Chondrocyte (in vitro differentiated cells): ENCODE measurements at places on chromosomes 5 and 9.

- no peak for DNase-seq
Measured at GRCh38 chr9:127963041-127963358, 17.8 kb downstream of the EEIG1 start.

GRCh38 chr5:133235696-133236426, 184.0 kb downstream of the HSPA4 start:
- DNase-seq, result no peak

DNA sequence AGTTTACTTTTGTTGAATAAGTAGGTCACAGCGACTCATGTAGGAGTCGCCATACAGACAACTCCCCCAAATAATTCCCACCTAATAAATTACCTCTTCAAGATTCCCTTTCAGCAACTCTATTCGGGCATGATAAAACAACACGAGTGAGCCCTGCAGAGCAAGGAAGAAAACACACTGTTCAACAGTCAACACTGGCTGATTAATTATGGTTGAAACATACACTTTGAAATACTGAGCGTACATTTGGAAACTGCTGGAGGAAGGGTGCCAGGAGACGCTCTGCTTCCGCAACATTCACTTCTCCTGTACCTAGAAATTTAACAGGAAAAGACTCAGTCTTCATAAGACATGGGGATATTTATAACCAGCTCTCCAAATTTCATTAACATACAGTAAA, 117.5 kb downstream of the TTC39B start:
- DNase-seq, result no peak

- peak; percentile 19 for DNase-seq
Measured at GRCh38 chr9:133089271-133089671, 27.5 kb downstream of the CEL start.

- DNase-seq, result no peak
Measured at GRCh38 chr5:81134066-81134465, 99.1 kb upstream of the CKMT2 start.

GRCh38 chr9:19049917-19050636, 850 bp downstream of the RRAGA start:
- no peak for DNase-seq

DNA sequence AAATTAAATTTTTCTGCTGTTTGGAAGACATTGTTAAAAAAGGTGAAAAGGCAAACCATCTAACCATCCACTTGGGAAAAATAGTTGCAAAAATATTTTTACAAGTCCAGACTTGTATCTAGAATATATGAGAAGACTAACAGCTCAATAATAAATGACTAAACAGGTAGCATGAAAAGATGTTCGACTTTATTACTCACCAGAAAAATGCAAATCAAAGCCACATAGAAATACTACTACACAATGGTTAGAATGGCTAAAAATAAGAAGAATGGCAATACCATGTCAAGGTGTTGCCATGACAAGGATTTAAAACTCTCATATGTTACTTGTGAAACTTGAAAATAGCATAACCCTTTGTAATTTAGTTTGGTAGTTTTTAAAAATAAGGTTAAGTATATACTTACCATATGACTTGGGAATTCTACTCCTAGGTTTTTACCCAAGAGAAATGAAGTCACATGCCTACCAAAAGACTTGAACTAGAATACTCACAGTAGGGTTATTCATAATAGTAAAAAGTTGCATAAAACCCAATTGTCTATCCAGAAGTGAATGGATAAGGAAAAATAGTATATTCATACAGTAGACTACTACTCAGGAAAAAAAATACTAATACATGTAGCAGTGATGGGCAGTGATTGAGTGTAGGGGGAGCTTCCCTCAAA, 93.8 kb downstream of the VPS13A start:
- DNase-seq, result no peak

DNA sequence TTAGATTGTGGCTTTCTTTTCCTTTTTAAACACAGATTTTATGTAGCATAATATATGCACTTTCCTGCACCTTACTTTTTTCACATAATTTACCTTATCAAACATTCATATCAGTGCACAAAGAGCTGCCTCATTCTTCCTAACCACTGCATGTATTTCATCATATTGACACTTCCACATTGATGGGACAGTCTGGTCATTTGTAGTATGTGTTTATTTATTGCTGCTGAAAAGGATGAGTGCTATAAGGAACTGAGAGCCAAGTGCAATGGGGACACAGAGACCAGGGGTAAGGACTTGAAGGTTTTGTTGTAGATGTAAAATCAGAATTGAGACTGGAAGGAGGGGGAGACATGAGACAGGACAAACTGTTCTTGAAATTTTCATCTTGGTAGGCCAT, 193.8 kb downstream of the SMARCA2 start:
- no peak for DNase-seq

DNA sequence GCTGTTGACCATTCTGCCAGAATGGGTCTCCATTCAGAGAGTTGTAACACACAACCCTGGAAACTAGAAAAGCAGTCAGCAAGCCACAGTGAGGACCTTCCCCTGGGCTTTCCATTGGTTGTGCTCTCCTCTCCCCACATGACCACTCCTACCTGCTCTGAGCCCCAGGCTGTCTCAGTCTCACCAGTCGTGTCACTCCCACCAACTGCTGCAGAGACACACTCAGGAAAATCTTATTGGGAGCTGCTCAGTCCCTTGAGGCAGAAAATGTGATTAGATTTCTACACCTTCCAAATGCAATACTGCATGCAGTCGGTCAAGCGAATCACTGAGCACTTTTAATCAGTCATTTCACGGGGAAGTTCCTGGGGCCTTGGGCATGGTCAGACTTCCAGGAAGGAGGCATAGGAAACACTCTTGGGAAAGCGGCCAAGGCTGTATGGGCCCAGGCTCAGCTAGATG, 284.2 kb upstream of the NMUR2 start:
- no peak for DNase-seq

DNA sequence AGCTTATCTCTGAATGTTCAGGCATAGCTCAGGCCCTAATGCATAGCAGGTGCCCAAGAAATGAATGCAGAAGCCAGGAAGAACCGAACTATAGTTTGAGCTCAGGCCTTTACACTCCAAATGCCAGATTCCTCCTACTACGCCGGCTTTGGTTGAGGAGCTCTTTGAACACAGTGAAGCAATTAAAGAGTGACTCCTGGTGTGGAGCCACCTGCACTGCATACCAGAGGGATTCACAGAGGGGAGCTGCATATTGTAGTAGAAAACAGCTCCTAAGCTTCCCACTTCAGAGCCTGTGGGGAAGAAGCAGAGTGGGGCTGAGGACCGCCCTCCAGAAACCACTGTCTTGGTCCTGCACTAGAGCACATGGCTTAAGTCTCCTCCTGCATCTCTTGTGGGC, 14.5 kb upstream of the KCNMB1 start:
- DNase-seq, result no peak

- DNase-seq, result no peak
Measured at GRCh38 chr5:150619359-150620230, 20.9 kb upstream of the SYNPO start.

DNA sequence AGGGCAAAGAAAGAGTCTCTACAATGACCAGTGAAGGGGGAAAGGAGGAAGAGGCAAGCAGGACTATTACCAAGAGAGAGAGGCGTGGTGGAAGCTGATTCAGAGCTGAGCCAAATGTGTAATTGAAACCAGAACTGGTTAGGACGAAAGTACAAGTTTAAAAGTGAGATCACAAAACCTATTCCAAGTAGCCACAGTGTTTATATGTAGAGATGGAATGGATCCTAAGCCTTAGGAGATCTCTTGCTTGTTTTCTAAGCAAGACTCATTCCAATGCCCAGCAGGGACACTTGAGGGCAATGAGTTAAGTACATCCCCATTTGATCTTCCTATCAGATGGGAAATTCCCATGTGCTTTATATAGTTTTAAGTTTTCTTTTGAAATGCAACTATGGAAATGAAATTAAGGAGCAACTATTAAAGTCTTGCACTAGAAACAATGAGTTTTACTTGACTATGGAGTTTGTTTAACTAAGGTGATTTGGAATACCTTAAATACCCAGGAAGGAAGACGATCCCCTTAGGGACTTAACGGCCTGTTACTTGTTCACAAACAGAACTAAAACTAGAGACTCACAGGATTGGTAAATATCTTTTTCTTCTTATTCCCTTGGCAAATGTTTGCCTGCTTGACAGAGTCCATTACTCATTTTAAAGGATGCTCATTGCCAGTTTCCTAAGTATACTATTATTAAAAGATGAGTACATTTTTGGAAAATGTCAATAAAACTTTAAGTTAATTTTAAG, 51.1 kb upstream of the SNX2 start:
- no peak for DNase-seq

DNA sequence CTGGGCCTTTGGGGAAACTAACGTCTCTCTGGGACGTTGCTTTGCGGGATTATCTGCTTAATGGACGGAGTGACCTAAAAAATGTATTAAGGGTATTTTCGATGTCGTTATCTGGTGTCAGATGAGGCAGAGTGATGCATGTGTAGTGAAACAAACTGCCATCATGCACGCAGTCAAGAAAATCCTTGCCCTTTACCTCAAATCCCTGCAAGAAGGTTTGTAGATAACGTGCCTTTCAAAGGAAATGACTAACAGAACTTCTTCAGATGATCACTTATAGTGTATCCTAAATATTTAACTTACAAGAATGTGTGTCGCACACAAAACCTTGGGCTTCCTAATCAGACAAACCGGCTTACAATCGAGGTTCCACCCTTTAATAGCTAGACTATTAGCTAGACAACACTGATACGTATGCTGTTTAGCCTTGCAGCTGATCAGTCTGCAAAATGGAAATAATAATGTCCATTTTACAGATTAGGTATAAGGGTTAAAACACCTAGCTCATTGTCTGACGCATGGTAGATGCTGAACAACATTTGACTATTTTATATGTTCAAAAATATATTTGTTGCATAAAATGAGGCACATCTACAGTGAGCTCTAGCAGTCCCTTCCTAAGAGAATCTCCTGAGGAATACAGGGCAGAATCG, 541 bp upstream of the TBCA start:
- DNase-seq, result no peak

DNA sequence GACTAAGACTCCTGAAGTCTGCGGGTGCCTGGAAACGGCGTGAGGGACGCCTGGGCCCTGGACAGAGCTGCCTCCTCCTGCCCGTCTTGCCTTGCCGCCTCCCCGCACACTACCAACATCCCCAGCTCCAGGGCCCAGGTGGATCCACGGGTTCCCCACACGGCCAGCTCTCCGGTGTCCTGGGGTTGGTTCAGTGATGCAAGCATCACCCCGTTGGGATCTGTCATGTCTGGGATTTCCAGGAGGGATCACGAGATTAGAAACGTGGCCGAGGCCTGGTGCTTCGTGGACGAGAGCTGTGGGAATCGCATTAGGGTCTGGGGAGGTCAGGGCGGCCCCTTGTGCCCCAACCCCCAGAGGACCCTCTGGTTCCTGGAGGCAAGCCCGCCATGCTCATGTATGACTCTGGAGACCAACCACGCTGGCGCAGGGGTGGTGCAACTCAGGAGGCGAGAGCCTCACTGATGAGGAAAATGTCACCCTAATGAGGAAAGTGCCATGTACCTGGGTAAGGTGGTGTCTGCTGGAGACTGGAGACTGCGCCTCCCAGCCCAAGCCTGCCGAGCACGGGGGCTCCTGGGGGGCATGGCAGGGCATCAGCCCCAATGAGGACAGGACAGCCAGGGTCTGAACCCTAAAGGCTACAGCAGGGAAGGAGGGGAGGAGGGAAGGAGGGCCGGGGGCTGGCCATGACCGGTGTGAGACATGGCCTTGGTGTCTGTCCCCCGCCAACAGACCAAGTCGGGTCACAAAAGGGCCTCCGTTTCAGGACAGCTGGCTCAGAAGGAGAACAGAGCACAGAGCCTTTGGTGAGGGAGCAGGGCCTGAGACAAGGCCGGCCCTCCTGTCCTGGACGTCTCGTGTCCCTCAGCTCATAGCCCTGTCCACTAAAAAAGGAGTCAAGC, 31.9 kb upstream of the SLC6A19 start:
- peak; percentile 78 for DNase-seq

DNA sequence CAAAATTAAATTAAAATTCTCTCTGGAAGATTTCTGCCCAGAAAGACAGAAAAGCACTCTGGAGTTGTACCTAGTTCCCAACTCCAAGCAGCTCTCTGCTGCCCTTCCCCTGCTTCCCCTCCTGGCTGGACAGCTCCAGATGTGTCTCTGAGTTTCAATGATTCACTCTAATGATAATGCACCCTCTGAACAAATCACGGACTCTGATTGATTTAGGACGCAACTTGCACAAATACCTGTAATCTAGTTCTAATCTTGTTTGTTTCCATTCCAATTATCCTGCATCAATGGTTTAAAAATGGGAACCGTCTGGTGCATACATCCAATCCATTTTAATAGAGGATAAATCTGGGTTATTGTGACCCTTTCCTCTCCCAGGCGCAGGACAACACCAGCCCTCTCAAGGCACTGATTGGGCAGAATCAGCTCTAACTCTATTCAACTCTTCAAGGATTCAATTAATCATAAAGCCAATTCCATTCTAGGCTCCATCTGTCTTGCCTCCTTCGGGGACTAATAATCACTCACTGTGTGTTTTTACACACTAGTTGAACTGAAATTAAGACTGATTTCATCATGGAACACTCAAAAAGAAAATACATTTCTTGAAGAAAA, 111.2 kb upstream of the LRRTM2 start:
- no peak for DNase-seq

DNA sequence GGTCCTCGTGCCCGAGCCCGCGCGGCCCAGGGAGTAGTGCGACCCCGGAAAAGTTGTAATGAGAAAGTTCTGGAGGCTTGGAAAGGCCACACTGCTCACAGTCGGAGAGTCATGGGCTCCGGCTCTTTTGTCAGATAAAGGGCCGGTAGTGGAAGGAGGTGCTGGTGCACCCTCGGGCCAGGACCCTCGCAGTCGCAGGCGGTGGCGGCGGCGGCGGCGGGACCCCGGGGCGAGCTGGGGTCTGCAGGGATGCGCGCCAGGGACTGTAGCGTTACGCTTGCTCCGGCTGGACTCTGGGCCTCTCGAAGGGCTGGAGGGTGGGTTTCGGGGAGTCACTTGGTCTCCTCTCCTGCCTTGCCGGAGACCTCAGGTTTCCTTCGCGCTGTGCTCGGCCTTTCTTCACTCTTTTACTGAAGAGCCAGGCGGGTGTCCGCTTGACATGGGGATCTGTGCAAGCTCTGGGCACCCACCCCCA, 1.5 kb downstream of the RORB start:
- peak; percentile 81 for DNase-seq

GRCh38 chr9:131447148-131447547, 53.3 kb downstream of the PRRC2B start:
- peak; percentile 36 for DNase-seq

- no peak for DNase-seq
Measured at GRCh38 chr5:133075572-133076536, 24.0 kb downstream of the HSPA4 start.
